ENCODE measurements at places on chromosomes 1 and 21.

GRCh38 chr21:45877821-45878469, 103.6 kb upstream of the COL6A1 start:
- no peak for DNase-seq

- DNase-seq = no peak
Measured at GRCh38 chr1:86645851-86646250, 58.5 kb upstream of the SH3GLB1 start.

DNA sequence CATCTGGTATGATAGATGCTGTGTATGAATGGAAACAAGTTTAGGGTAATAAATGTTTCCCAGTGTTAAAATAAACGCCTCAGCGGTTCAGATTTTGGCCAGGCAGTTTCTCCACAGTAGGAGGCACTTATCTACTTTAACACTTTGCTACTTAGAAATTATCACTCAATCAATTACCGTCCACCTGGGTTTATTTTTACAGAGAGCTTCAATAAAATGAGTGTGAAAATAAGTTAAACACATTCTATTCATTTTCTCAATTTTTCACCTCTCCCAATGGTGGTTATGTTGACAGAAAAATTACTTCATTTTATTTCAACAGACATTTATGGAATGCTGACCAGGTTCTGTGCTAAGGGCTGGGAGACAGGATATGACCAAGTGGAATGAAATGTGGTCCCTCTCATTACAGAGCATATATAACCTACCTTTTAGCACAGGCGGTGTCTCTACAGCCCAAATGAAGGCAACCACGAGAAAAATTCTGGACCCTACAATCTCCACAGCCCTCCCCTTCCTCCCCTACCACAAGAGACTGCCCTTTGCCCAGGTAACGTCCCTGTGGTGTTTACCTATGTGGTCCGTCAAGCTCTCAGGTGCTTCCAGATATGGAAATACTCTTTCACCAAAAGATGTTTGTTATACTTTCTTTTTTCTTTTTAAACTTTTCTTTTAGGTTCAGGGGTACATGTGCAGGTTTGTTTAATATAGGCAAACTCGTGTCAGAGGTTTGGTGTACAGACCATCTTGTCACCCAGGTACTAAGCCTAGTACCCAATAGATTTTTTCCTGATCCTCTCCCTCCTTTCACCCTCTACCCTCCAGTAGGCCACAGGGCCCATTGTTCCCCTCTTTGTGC, 105.5 kb downstream of the HLCS start:
- no peak for DNase-seq

DNA sequence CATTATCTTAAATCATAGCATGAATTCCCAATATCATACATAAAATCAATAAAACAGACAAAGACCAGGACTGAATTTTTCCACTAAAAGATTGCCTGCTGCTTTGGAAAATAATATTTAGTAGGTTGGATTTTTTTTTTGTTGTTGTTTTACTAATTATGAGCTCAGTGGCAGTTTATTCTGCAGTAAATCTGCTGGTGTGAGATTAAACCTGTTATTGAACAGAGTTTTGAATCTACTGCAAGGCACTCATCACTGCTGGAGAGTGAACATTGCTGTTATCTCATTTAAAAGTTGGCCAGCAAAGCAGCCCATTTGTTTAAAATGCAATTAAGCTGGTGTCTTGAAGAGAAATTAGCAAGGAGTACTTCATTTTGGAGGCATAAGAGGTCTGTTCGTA, 986.1 kb downstream of the ADGRL2 start:
- no peak for DNase-seq

DNA sequence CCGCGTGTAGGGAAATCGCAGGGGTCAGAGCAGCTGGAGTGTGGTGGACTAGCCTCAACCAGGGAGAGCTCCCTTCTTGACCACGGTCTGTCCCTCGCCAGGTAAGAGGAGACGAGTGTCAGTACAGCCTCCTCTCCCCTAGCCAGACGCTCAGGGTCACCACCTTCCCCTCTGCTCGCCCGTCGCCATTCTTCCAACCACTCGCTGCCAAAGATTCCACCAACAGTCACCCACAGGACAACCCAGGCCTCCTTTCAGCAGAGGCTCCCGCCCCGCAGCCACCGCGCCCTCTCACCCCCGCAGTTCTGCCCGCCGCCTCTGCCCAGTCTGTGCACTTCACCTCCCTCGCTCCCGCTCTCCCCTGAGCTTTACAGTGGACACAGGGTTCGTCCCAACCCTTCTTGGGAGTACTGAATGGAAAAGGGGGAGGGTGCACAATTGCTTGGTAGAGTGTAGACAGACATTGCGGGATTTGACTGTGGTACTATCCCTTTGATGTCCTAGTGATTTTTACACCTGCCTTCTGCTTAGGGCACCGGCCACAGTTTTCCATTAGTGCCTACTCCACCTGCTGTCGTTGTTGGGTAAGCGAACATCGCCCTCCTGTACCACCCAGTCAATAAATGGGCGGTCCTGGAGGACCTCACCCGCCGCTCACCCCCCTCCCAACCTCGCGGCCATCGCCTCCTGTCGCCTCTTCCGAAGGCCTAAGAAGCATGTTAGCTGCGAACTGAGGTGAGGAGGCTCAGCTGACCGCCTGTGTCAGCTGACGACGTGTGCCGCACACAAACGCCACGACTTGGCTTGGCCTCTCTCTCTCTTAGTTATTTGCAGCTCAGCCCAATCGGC, 9.2 kb upstream of the NBPF11 start:
- DNase-seq = no peak

- peak; percentile 86 for DNase-seq
Measured at GRCh38 chr1:161071886-161072371, 2.2 kb upstream of the ARHGAP30 start.
